GF-D8 (cell line): ENCODE measurements at places on chromosomes 3 and 15.

DNA sequence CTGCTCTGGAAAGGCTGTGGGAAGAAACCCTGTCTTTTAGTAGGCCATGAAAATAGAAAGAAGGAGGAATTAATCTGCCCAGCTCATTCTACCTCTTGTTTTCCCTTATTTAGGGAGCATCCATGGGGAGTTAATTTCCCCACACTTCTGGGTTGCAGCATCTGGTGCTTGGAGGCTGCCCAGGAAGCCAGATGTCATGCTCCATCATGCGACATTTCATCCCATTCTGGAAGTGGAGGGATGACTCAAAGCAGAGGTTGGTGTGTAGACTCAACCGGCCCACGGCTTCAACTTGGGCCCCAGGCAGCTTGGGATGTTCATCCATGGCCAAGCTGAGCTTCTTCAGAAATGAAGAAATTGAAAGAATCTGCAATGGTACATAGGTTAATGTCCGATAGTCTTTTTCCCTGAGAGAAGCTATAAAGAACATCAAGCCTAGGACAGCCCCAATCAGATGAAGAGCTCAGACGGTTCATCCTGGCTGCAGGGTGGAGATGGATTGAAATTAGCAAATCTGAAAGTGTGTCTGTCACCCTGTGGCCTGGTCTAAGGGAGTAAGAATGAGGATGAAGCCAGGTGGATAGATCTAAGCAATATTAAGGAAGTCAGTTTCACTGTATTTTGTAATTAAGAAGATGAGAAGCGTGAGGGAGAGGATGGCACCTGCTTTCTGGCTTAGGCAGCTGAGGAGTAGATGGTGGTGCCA lies 24.5 kb upstream of the PROK2 start:
- DNase-seq, result no peak

- DNase-seq, result no peak
These were observed 94.9 kb downstream of the LRRK1 start for GRCh38 chr15:101013769-101014675.

- no peak for DNase-seq
These were observed 47.2 kb downstream of the BSN start for GRCh38 chr3:49601358-49602048.

DNA sequence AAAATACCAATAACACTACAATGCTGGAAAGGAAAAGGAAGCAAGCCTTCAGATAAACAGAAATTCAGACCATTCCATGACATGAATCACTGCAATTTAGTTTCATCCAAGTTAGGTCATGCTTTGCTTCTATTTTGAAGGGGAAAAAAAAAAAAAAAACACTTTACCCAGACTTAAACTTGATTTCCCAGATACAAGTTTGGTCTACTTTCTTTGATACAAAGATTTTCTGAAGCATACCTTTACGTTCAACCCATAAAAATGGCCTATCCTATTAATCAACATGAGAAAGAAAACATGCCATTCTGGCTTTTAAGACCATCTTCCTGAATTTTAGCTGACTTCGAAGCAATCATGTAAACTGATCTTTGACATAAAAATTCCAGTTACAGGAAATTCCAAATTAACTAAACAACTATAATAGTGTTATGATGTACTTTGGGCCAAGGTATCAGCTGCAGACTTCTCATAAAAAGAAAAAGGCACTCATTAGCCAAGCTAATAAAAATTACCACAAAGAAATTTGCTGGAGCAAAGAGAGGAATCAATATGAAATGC lies 12.6 kb downstream of the OSBPL10 start:
- no peak for DNase-seq

DNA sequence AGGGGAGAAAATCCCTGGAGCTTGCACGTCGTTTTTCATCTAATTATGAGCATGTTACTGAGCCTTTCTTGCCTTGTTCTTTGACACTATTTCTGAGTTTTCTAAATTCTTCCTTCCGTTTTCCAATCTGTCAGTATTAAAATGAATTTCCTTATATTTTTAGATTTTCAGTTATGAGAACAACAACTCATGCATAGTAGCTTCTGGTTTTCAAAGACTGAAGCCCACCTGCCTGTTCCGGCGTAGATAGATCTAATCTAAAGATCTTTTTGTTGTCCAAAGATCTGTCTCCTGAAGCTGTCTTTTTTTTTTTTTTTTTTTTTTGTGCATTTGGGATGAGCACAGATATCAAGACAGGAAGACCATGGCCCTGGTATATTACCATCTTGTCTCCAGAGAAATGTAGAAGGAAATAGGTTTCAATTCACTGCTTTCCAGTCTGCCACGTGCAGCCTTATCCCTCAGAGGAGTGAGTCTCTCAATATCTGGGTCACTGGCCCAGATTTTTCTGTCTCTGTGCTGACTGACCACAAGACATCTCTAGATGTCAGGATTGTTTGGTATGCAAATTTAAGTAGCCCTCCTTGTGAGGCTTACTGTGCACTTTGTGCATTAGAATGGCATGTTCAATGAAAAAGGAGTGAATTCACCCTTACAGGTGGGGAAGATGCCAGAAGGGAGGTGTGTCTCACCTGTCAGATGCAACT lies 222.3 kb upstream of the TMC3 start:
- no peak for DNase-seq

DNA sequence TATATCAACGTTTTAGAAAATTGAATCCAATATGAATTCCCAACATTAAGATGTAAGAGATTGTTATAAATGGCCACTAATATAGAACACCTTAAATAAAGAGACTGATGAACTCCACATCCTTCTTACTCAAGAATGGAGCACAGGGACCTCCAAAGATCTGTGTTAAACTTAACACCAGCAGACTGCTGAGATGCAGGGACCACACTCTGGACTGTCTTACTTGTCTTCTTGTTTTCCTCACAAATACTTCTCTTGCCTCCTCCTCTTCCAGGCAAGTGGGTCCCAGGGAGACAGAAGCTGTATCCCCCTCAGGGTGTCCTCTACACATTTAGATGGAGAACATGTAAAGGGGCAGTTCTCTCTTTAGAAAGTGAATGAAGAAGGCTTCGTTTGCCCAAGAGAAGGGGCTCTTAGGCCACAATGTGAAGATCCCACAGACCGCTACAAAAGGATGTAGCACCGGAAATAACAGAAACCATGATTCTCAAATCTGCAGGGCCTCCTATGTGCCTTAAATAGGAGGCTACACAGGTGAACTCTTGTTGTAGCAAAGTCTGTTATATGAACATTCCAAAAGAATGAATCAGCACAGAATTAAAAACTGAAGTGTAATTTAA lies 52.2 kb downstream of the SATB1 start:
- DNase-seq, result no peak

GRCh38 chr15:81887912-81888311 lies 157.9 kb downstream of the MEX3B start:
- no peak for DNase-seq

- DNase-seq, result no peak
These were observed 767.0 kb downstream of the TUSC7 start for GRCh38 chr3:117476572-117476971.

- DNase-seq, result no peak
These were observed 661 bp upstream of the PARP14 start for GRCh38 chr3:122679882-122680474.
